ENCODE measurements at places on chromosomes 4 and X. TPM values are rescaled to one million over a fixed set of nuclear protein-coding genes. Genes with fewer than 3 reads are reported as not detected.

GRCh38 chr4:166252487-166253402, 379.7 kb downstream of the TLL1 start:
- H3K4me3 ChIP-seq = no peak overlapping the region
- no peak overlapping the region for H3K27ac ChIP-seq
- H3K4me1 ChIP-seq = no peaks in the 10 kb centered on the region
- no peaks in the 10 kb centered on the region for H3K36me3 ChIP-seq

GRCh38 chr4:20839957-20840356, 139.7 kb downstream of the PACRGL start:
- no peak overlapping the region for H3K4me3 ChIP-seq
- H3K27ac ChIP-seq = no peak overlapping the region
- no peaks in the 10 kb centered on the region for H3K4me1 ChIP-seq

The GRIA3 gene
- not detected for total RNA-seq

The FSTL5 gene
- not detected for total RNA-seq

DNA sequence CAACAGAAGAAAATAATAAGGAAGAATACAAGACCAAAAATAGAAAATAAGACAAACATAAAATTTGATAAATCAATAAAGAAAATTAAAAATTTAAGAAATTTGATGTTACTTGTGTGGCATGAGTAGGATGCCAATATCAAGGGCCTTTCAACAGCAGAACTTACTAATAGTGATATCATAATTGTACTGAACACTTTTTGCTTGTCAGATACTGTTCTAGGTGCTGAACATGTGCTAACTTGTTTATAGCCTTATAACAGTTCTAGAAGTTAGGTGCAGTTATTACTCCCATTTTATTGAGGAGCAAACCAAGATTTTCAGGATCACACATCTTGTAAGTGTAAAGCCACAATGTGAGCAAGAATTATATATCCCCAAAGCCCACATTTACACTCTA, 546.0 kb upstream of the EPHA5 start:
- no peak overlapping the region for H3K27ac ChIP-seq
- H3K36me3 ChIP-seq = no peaks in the 10 kb centered on the region
- no peak overlapping the region for H3K4me3 ChIP-seq
- no peak for DNase-seq
- no peaks in the 10 kb centered on the region for H3K4me1 ChIP-seq
- no peaks in the 10 kb centered on the region for H3K27me3 ChIP-seq

GRCh38 chr4:70473679-70474078, 1.7 kb downstream of the MUC7 start:
- H3K27me3 ChIP-seq = no peaks in the 10 kb centered on the region
- no peaks in the 10 kb centered on the region for H3K4me1 ChIP-seq
- no peak for DNase-seq

DNA sequence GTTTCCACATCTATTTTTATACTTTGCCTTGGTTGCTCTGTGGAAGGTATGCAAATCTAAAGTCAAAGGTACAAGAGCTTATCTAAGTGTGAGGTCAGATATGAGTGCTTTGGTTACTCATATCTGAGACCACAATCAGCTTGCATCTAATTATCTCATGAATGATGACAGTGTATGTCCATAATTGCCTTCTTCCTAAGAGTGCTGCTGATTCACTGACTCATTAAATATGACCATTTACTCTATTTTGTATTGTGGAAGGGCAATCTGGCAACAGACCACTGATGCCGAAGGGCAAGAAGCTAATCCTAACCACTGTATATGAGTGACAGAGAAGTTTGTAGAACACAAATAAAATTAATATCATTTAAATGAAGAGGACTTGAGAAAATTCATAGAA, 1190.2 kb upstream of the AGA start:
- H3K4me3 ChIP-seq = no peak overlapping the region
- no peak for DNase-seq
- H3K27ac ChIP-seq = no peak overlapping the region
- no peaks in the 10 kb centered on the region for H3K36me3 ChIP-seq
- no peaks in the 10 kb centered on the region for H3K27me3 ChIP-seq
- H3K4me1 ChIP-seq = no peaks in the 10 kb centered on the region

DNA sequence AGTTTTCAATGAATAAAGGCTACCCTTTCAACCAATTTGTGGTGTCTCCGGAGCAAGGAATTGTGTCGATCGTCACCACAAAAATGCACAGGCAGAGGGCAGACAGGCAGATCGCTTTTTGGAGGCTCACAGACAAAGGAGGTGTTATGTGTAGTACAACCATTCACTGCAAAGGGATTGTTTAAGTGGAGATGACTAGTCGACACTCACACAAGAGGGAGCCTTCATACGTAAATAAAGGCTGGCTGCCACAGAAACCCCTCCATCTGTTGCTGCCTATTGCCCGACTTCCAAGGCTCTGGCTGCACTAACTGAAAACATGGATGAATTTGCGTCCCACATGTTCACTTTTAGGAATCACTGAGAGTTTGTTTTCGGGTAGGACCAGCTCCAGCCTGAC, 281.1 kb downstream of the NKX6-1 start:
- H3K4me3 ChIP-seq = no peak overlapping the region
- H3K36me3 ChIP-seq = no peaks in the 10 kb centered on the region
- H3K4me1 ChIP-seq = no peaks in the 10 kb centered on the region
- no peak for DNase-seq
- no peak overlapping the region for H3K27ac ChIP-seq

The SYTL5 gene
- 0.20 TPM for total RNA-seq
